Spinal cord (tissue), 10 donors: ENCODE measurements at places on chromosomes 2 and 18. TPM values are rescaled to one million over a fixed set of nuclear protein-coding genes. Genes with fewer than 3 reads are reported as not detected.
A peak's percentile ranks its signal among the peaks of the same experiment; 100 is the strongest.

The FEV gene
- 0.11 TPM for polyA plus RNA-seq

GRCh38 chr2:13996527-13996926 lies 636.0 kb upstream of the LRATD1 start:
- no peak for DNase-seq
- H3K4me3 ChIP-seq: no peak overlapping the region
- no peaks in the 10 kb centered on the region for H3K27me3 ChIP-seq
- H3K36me3 ChIP-seq: no peaks in the 10 kb centered on the region
- no peak overlapping the region for H3K27ac ChIP-seq
- no peaks in the 10 kb centered on the region for H3K4me1 ChIP-seq

DNA sequence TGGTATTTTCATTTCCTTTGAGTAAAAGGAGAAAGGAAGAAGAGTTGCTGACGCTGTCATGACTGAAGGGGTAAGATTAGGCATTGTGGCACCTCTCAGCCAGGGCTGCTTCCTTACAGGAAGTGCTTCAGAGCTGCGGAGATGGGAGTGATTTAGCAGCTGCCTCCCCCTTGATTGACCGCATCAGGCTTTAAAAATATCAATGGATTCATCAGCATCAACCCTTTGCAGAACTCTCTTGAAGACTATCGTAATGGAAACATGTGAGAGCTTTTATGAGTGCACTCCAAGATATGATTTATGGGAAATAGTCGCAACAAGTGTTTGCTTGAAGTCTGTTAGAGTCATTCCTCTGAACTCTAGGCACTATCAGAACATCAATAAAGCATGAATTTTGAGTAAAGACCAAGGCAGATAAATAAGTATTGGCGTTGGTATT lies 141.1 kb downstream of the CSRNP3 start:
- H3K36me3 ChIP-seq: no peaks in the 10 kb centered on the region
- no peak overlapping the region for H3K4me3 ChIP-seq
- DNase-seq: no peak
- H3K27ac ChIP-seq: no peak overlapping the region
- H3K27me3 ChIP-seq: no peaks in the 10 kb centered on the region

DNA sequence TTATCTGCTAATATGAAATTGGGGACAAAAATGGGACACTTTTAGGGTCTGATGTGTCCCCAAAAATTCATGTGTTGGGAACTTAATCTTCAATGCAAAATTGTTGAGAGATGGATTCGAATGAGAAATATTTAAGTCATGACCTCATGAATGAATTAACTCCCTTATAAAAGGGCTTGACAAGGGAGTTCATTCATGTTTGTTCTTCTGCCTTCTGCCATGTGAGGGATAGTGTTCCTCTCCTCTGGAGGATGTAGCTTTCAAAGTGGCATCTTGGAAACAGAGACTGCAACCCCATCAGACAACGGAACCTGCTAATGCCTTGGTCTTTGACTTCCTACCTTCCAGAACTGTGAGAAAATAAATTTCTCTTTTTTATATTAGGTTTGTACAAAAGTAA lies 89.2 kb upstream of the LINC00305 start:
- H3K36me3 ChIP-seq: no peaks in the 10 kb centered on the region
- H3K4me1 ChIP-seq: no peaks in the 10 kb centered on the region
- no peak for DNase-seq
- peak overlapping the region; percentile 3 for H3K27ac ChIP-seq
- no peak overlapping the region for H3K4me3 ChIP-seq

- no peak overlapping the region for H3K4me3 ChIP-seq
These were observed 7.1 kb downstream of the RBM45 start for GRCh38 chr2:178119179-178119922.
